ENCODE measurements at places on chromosomes 6 and 20. TPM values are rescaled to one million over a fixed set of nuclear protein-coding genes. Genes with fewer than 3 reads are reported as not detected.

DNA sequence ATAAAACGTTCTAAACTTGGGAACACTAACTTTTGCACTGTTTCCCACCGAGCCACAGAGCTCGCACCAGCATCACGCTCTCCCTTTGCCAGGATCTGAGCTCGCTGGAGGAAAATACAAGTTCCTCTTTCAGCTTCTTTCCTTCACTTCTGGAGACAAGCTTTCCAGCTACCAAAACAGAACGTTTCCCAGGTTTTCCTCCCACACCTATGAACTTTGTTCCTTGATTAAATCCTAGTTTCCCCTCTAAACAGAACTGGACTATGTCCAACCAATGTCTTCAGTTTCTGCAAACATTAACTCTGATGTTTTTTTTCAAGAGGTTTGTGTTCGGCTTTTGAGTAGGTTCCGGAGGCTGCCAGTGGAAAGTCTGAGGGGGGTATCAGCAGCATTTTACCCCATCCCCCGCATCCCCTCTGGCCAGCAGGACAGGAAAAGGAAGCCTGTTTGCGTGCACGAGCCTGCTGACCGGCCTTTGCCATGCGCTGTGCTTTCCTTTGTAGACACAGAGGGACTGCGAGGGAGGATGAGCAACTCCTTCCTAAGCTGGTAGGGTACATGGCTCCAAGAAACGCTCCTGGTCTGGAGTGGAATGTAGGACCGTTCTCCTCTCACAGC, 135.5 kb downstream of the LY86 start:
- H3K36me3 ChIP-seq = no peaks in the 10 kb centered on the region
- H3K4me3 ChIP-seq = peak overlapping the region; percentile 30
- peak overlapping the region; percentile 65 for H3K27ac ChIP-seq
- H3K27me3 ChIP-seq = no peaks in the 10 kb centered on the region
- DNase-seq = no peak
- peaks cover 22% of the 10 kb centered on the region for H3K4me1 ChIP-seq

DNA sequence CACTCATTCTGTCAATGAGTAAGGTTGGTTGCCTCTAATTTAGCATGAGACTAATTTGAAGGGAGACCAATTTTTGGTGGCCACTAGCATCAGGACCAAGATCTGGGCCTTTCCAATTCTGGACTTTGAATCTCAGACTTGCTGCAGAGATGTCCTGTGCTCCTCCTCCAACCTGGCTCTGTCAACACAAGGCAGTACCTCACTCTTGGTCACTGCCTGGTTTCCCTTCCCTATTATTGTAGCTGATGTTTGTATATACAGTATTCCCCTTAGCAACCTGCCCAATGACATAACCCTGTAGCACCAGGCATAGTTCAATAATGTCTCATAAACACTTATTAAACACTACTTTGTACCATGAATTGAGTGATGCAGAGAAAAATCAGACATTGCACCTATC, 50.4 kb downstream of the UNC5CL start:
- DNase-seq = no peak
- no peaks in the 10 kb centered on the region for H3K27me3 ChIP-seq
- peaks cover 2% of the 10 kb centered on the region for H3K4me1 ChIP-seq

GRCh38 chr6:14626556-14626955, 509.0 kb downstream of the CD83 start:
- no peak overlapping the region for H3K4me3 ChIP-seq
- no peaks in the 10 kb centered on the region for H3K36me3 ChIP-seq
- no peak for DNase-seq
- no peak overlapping the region for H3K27ac ChIP-seq
- no peaks in the 10 kb centered on the region for H3K27me3 ChIP-seq
- H3K4me1 ChIP-seq = no peaks in the 10 kb centered on the region

DNA sequence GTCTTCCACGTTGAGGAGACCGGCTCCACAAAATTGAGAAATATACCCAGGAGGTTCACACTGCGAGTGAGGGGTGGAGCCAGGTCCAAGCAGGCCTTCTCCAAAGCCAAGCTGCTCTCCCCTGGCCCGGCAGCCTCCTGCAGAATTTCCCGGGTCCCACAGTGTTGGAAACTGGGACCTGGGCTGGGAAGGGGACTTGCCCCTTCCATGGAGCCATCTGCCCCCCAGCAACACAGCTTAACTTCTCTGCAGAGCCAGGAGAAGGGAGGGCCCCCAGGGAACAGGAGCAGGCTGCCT, 35.4 kb downstream of the MDFI start:
- H3K4me3 ChIP-seq = no peak overlapping the region
- no peaks in the 10 kb centered on the region for H3K4me1 ChIP-seq
- DNase-seq = no peak
- H3K36me3 ChIP-seq = no peaks in the 10 kb centered on the region

GRCh38 chr6:30130887-30131862, 4.8 kb upstream of the TRIM40 start:
- H3K4me3 ChIP-seq = no peak overlapping the region
- no peaks in the 10 kb centered on the region for H3K27me3 ChIP-seq
- no peaks in the 10 kb centered on the region for H3K4me1 ChIP-seq
- no peak overlapping the region for H3K27ac ChIP-seq
- no peaks in the 10 kb centered on the region for H3K36me3 ChIP-seq

DNA sequence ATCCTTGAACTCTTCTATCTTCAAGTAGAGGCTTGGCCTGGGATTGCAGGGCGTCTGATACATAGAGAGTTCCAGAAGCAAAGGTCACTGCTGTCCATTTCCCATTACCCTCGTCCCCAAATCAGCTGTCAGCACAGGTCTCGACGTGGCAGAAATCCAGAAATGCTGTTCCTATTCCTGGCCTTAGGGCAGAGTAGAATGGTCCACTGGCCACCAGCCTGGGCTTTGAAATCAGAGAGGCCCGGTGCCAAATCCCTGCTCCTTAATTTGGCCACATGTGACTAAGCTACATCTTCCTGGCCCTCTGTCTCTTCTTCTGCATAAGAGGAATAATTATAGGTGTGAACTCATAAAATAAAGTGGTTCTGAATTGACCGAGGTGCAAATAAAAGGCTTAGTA, 40.9 kb upstream of the FAM83D start:
- no peaks in the 10 kb centered on the region for H3K27me3 ChIP-seq
- no peak overlapping the region for H3K27ac ChIP-seq
- H3K4me3 ChIP-seq = no peak overlapping the region
- no peaks in the 10 kb centered on the region for H3K4me1 ChIP-seq
- DNase-seq = peak; percentile 6
- no peaks in the 10 kb centered on the region for H3K36me3 ChIP-seq

DNA sequence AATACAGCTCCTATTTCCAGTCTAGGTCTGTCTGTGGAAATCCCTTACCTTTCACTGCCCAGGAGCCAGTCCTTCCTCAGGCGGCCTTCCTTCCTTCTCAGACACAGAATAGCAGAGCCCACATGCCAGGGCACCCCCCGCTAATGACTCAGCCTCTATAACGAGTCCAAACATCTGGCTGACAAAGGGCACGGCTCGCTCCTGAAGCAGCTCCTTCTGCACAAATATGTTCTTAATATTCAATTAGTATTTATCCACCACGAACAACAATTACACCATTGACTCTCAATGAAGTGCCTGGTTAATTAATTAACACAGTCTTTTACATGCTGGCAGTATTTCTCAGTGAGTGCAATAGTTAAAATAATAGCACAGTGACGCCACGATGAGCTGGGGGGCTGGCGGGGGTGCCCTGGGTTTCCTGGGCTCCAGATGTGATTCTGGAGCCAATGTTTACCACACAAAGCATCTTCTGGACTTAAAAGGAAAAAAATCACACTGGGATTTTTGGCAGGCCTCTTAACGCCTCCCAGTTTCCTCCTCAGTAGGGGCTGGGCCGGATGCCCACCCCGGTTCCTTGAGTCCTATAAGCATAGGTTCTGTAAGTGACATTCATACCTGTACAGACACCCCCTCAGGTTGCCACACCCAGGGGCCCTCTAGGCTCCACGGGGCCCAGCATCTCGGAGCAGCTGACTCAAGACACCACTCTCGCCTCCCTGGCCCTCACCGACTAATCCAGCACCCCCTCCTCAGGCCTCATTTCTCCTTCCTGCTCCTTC, 158.6 kb upstream of the MLN start:
- no peak overlapping the region for H3K27ac ChIP-seq
- H3K4me3 ChIP-seq = no peak overlapping the region
- no peaks in the 10 kb centered on the region for H3K27me3 ChIP-seq

- H3K4me1 ChIP-seq = no peaks in the 10 kb centered on the region
- no peaks in the 10 kb centered on the region for H3K36me3 ChIP-seq
- no peaks in the 10 kb centered on the region for H3K27me3 ChIP-seq
- DNase-seq = no peak
Measured at GRCh38 chr6:41896281-41896680, 1.1 kb upstream of the USP49 start.

DNA sequence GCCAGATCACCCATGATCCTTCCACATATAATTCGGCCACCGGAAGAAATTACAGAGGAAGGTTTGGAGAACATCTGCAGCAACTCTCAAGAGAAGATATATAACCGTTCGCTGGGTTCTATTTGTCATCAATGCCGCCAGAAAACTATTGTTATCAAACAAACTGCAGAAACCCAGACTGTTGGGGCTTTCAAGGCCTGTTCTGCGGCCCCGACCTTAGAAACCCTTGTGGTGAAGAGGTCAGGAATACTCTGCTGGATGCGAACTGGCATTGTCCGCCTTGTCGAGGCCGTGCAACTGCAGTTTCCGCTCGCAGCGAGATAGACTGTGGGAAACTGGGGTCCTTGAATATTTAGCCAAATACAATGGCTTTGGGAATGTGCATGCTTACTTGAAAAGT, 21.3 kb downstream of the PRSS16 start:
- H3K27me3 ChIP-seq = no peaks in the 10 kb centered on the region
- H3K36me3 ChIP-seq = no peaks in the 10 kb centered on the region
- no peak overlapping the region for H3K27ac ChIP-seq
- DNase-seq = no peak

DNA sequence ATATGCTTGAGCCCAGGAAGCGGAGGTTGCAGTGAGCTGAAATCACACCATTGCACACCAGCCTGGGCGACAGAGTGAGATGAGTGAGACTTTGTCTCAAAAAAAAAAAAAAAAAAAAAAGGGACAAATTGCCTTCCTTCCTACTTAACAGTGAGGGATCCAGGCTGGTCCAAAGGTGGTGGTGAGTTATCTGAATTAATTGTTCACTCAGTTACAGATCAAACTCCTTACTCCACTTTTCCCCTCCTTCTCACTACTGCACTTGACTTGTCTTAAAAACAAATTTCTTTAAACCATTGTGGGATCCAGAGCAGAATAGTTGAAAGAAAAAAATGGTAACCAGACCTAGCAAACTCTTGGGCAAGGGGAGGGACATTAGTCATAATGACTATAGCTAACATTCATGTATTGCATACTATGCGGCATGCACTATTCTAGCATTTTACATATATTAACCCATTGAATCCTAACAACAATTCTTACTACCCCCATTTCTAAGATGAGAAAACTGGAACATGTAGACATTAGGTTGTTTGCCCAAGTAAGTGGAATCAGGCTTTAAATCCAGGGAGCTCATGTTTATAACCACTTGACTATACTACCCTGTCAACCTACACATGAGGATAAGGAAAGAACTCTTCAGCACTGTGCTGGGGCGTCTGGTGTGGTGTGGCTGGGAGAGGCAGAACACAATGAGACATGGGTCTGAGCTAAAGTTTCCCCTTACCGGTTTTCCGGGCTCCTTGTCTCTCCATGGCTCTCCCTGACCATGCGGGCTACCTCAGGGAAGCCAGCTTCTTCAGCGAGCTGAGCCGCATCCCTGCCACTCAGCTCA, 1.5 kb downstream of the GPANK1 start:
- H3K27me3 ChIP-seq = no peaks in the 10 kb centered on the region
- H3K36me3 ChIP-seq = peaks cover 13% of the 10 kb centered on the region
- peak overlapping the region; percentile 66 for H3K4me3 ChIP-seq
- peak overlapping the region; percentile 90 for H3K27ac ChIP-seq
- peaks cover 31% of the 10 kb centered on the region for H3K4me1 ChIP-seq

- no peaks in the 10 kb centered on the region for H3K4me1 ChIP-seq
- no peaks in the 10 kb centered on the region for H3K27me3 ChIP-seq
- no peak for DNase-seq
Measured at GRCh38 chr20:13105039-13105438, 96.3 kb downstream of the SPTLC3 start.

- H3K4me1 ChIP-seq = no peaks in the 10 kb centered on the region
- H3K27me3 ChIP-seq = no peaks in the 10 kb centered on the region
- no peak overlapping the region for H3K27ac ChIP-seq
- DNase-seq = no peak
- H3K36me3 ChIP-seq = no peaks in the 10 kb centered on the region
Measured at GRCh38 chr6:22412994-22413393, 116.2 kb upstream of the PRL start.

- H3K27ac ChIP-seq = no peak overlapping the region
- H3K4me1 ChIP-seq = no peaks in the 10 kb centered on the region
- no peaks in the 10 kb centered on the region for H3K27me3 ChIP-seq
Measured at GRCh38 chr6:15386110-15386755, 140.4 kb downstream of the JARID2 start.

DNA sequence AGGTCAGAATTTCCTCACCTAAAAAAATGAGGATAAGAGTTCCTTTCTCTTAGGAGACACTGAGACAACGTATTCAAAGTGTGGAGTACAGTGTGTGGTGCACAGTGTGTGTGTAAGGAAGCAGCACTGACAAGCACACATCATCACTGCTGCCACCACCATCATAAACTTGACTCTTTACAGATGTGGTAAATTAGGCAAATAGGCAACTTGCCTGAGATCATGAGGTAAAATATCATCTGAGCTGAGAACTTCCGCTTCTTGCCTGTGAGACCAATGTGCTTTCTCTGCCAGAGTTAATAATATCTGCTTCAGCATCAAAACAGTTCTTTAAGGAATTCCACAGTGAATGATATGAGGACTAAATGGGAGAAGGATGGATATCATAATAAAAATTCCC, 52.7 kb downstream of the LYRM4 start:
- H3K36me3 ChIP-seq = no peaks in the 10 kb centered on the region
- no peak overlapping the region for H3K4me3 ChIP-seq
- no peaks in the 10 kb centered on the region for H3K27me3 ChIP-seq
- no peak overlapping the region for H3K27ac ChIP-seq

DNA sequence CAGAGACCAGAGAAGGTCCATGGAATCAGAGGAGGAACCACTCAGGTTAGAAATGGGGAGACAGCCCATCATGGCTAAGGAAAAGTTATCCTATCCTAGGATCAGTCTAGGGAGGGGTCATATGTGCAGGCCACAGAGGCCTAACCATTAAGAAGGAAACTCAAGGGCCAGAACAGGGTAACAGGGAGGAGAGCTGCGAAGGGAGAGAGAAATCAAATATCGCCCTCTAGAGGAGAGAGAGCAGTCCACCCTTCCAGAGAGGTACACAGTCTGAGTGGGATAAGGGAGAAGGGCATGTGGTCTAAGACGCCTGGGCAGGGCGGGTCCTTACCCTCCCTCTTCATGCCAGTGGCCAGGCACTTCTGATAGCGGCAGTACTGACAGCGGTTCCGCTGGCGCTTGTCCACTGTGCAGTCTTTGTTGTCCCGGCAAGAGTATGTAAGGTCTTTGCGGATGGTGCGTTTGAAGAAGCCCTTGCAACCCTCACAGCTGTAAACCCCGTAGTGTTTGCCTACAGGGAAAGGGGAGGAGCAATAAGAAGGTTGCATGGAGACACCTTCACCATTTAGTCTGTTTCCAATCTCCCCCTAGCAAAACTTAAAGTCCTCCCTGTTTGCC, 2.9 kb downstream of the RXRB start:
- no peak overlapping the region for H3K27ac ChIP-seq
- DNase-seq = no peak
- peaks cover 25% of the 10 kb centered on the region for H3K4me1 ChIP-seq
- H3K4me3 ChIP-seq = no peak overlapping the region

LY6G5C gene
- 2.0 TPM for total RNA-seq

PLCB1 gene
- total RNA-seq = 18.7 TPM

TMEM239 gene
- not detected for total RNA-seq

PRR18 gene
- total RNA-seq = 0.28 TPM

HEY2 gene
- 1.7 TPM for total RNA-seq

CST2 gene
- not detected for total RNA-seq
